NK-92 treated with Interleukin-12 subunit alpha and Interleukin-12 subunit beta, amount 100 ng/mL, for 24 hours (cell line): ENCODE measurements at places on chromosomes 6 and 20.

GRCh38 chr20:25252686-25253421, 5.0 kb downstream of the PYGB start:
- DNase-seq, result no peak

- DNase-seq, result no peak
These were observed 276.4 kb upstream of the PRND start for GRCh38 chr20:4445331-4445730.

- no peak for DNase-seq
These were observed 136.3 kb downstream of the SLC35B3 start for GRCh38 chr6:8299034-8299433.

GRCh38 chr6:144248003-144248402, 37.1 kb upstream of the UTRN start:
- no peak for DNase-seq

DNA sequence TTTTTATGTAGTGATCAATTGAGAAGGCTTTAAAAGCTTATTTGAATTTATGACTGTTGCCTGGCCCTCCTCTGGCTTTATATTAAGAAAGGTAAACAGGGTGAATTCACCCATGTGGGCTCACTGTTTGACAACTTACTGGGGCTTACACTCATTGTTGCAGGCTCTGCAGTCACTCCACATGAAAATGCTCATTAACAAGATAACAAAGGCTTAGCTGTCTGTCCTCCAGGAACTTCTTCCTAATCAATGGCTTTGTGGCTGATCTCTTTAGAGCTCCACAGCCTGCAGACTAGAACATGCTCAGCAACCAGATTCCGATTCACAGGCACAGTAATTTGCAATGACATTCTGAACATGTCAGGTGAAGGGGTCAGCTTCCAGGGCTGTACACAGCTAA, 323.2 kb upstream of the MAN1A1 start:
- no peak for DNase-seq

- DNase-seq, result peak; percentile 58
These were observed 56.0 kb upstream of the DDR1 start for GRCh38 chr6:30828027-30828962.

- DNase-seq, result no peak
These were observed 646 bp downstream of the HMGA1 start for GRCh38 chr6:34237316-34237721.

DNA sequence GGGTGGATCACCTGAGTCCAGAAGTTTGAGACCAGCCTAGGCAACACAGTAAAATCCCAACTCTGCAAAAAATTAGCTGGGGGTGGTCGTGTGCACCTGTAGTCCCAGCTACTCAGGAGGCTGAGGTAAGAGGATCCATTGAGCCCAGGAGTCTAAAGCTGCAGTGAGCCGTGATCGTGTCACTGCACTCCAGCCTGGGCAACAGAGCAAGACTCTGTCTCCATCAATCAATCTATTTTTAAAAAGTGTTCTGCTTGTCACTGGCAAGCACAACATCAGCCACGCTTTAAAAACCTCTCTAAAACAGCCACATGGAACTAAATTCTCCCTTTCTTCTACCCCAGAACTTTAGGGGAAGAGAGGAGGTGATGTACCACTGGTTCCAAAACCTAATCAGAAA, 131.6 kb upstream of the RREB1 start:
- no peak for DNase-seq
